Tongue (tissue), 3 donors: ENCODE measurements at places on chromosomes 3 and 15.

GRCh38 chr3:87691109-87691508 is 367.7 kb downstream of the CGGBP1 start:
- DNase-seq = no peak

DNA sequence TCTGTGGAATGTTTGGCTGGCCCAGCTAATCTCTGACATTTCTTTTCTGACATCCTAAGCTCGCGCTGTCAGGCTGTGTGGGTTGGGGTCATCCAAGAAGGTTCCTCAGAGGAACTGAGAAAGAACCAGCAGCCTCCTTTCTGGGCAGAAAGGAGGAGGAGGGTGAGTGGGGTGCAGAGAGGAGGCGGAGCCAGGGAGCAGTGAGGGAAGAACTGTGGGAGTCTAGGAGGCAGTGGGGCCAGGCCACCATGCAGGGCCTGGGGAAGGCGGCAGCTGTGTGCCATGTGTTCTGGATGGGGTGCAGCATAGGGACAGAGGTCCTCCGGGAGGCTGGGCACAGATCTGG is 5.3 kb downstream of the SEMA7A start:
- DNase-seq = no peak

GRCh38 chr3:80017369-80017768 is 249.6 kb upstream of the ROBO1 start:
- no peak for DNase-seq

DNA sequence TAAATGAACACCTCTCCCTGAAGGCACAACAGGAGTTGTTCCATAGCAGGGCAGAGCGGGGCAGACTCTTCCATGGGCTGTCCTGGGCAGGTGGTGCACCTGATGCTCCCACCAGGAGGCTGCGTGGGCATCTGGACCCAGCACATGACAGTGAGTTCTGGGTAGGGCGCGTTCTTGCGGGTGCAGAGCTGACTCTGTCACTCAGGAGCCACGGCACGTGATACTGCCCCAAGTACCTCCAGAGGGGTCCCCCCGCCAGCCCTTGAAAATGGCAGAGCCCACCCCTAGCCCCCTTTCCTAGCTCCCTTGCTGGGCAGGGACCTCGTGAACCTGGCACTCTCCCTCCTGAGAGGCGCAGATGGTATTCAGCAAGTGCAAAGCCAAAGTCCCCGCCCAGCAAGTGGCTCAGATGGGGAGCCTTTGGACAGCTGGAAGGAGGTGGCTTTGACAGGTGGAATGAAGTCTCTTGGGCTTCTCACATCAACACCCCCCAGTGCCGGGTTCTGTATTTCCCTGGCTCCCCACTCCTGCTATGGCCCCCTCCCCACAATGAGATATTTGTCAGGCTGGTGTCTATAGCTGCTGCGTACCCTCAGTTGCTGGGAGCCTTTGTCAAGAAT is 172.1 kb downstream of the TBC1D2B start:
- DNase-seq = peak; percentile 66

GRCh38 chr15:46710401-46710960 is 1006.8 kb upstream of the SEMA6D start:
- DNase-seq = no peak

DNA sequence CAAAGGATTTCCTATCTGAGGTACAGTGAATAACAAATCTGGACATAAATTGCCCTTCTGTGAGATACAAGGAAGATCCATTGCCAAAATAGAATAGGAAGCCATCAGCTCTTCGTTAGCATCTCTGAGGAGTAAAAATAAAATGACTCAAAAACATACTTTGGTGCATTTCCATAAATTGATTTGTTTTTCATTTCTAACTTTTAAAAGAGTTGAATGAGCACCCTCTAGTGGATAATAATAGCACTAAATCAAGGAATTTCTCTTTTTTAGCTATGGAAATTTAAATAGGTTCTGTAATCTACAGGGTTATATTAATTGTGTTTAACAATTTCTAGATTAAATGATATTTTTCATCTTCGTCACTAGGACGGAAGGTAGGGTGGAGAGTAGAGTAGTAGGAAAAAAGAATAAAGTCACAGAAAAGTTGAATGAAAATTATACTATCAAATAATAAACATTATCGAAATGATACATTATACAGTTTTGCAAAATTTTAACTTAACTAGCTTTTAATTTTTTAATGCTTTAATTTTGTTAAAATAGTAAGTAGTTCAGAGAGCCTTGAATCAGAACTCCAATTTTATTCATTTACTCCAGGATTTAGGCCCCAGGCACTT is 6.4 kb downstream of the NSUN3 start:
- DNase-seq = peak; percentile 45

GRCh38 chr3:183460081-183461055 is 31.9 kb upstream of the MCF2L2 start:
- no peak for DNase-seq

GRCh38 chr3:154334973-154335420 is 10.7 kb upstream of the DHX36 start:
- peak; percentile 56 for DNase-seq

- DNase-seq = no peak
These were observed 179.7 kb downstream of the ADAMTS9 start for GRCh38 chr3:64508140-64508539.

- no peak for DNase-seq
These were observed 106.1 kb downstream of the EOMES start for GRCh38 chr3:27616031-27616430.

DNA sequence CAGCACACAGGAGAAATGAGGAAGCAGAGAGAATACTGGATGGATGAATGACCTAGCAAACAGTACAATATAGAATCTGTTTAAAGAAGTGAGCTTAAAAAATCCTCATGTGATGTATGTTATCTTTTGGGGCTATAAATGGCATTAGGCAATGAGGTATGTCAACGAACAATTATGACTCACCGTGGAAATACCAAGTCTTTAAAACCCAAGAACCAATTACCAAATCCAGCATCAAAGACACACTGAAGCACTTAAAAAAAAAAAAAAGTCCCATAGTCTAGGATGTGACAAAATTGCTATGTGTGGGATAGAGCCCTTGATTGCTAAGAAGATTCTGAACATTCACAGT is 36.3 kb upstream of the HERC1 start:
- no peak for DNase-seq

DNA sequence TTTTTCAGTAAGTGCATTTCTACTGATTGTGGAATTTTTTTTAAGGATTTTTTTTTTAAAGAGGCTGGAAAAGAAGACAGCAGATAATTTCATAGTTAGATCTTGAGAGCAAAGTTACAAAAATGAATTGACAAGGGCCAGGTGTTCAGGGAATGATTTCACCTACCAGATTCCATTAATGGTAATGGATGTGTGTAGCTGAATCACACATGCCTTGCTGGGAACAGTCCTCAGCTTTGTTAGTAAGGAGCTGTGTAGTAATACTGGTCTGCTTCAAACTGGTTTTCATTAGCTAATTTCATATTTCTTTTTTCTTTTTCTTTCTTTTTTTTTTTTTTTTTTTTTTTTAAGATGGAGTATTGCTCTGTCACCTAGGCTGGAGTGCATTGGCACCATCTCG is 16.0 kb downstream of the NR1D2 start:
- DNase-seq = no peak

DNA sequence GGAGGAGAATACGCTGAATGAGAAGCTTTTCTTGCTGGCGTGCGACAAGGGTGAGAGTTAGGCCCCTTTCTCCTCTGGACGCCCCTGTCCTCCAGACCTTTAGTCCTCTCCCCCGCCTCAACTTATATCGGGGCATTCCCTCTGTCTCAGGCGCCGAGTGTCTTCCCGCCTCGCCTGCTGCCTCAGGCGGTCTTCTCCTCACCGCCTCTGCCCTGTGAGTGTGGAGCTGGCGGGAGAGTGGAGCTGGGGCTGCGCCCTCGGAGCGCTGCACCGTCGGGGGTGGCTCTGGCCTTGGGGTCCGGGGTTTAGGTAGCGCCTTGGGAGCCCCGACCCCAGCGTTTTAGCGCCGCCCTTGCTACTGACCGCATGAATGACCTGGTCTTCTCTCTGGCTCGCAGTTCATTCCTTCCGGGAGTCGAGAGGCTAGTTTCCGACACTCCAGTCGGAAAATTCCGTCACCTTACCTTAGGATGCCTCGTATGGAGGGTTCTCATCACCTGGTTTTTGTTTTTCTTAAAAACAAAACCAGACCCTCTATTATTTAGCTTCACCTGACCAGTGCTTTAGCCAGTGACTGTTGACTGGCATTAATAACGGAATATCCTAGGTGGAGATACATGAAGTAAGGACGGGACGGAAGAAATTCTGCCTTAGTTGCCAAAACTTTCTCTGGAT is 985 bp downstream of the TRPC1 start:
- peak; percentile 64 for DNase-seq

DNA sequence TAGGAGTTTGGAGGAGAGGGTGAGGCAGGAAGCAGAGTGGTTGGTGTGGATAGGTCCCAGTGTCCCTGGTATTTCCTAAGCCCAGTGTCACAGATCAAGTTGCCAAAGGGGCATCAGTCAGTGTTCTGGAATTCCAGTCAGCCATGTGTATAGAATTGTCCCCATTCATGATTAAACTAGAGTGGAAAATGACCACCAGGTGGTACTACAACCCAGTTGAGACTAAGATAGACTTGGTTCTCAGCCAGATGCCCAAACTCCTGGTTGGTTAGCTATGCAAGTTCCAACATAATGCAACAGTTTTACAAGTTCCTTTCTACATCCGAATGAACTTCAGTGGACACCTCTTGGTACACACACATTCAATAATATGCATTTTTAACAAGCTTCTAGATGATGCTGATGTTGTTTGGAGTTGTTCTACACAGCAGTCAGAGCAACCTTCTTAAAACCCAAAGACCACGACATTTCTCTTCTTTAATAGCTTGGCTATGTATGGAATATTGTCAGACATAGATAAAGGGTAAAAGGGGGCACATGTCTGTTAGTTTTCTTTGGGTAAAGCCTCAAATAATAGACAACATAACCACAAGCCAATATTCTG is 8.4 kb upstream of the ATR start:
- DNase-seq = peak; percentile 82

DNA sequence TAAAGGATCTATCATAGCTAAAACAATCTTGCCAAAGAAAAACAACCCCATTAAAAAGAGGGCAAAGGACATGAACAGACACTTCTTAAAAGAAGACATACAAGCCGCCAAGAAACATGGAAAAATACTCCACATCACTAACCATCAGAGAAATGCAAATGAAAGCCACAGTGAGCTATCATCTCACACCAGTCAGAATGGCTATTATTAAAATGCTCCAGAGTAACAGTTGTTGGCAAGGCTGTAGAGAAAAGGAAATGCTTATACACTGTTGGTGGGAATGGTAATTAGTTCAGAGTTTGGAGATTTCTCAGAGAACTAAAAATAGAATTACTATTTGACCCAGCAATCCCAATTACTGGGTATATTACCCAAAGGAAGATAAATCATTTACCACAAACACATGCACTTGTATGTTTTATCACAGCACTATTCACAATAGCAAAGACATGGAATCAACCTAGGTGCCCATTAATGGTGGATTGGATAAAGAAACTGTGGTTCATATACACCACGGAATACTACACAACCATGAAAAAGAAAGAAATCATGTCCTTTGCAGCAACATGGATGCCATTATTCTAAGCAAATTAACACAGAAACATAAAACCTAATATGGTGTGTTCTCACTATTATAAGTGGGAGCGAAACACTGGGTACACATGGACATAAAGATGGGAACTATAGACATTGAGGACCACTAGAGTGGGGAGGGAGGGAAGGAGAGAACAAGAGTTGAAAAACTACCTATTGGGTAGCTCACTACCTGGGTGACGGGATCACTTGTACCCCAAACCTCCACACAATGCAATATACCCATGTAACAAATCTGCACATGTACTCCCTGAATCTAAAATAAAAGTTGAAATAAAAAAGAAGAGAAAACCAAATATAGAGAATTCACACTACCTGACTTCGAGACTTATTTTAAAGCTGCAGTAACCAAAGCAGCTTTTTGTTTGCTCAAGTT is 32.6 kb downstream of the ITGA11 start:
- no peak for DNase-seq

DNA sequence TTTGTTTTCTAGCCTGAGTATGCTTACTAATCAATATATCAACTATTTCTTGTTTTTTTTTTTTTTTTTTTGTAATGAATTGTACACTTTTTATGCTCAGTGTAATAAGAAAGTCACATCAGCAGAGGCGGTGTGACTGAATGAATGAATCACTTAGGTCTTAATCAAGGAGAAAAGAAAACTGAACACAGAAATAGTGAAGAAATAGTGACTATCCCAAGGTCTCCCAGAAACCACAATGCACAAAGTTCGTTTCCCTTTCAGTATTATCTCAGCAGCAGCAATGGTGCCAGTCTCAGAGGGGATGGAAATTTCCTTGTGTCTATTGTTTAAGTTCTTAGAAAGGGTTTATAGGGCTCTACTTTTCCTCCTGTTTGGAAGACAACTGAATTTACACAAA is 80.7 kb downstream of the NR1I2 start:
- no peak for DNase-seq

DNA sequence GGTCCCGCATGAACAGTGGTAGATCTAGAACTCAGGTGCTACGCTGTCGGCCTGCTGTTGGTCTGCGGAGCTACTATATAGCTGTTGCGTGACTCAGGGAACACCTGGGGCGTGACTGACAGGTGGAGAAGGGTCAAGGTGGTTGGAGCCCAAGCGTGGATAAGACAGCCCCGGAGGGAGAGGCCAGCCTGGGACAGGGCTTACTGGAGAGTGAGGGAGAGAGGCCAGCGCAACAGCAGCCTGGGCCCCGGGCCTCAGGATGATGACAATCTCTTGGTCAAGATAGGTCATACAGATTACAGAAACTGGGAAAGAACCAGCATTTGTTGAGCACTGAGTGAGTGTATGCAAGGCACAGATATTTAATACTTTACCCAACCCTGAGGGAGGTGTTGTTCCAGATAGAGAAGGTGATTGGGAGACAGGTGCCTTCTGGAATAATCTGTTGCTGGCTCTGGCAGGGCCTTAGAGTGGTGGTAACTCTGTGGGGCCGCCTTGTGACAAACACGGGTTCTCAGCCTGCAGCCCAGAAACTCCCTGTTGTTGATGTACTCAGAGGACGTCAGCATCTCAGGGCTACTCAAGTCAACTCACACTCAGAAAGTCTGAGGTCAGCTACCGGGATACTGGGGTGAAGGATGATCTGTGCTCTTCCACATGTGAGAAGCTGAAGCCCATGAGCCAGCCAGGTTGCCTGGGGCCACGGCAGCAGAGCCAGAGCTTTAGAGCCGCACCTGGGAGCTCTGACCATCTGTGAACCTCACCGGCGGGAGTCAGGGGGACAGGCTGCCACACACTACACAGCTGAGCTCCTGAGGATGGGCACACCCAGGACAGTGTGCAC is 265.4 kb upstream of the HES1 start:
- no peak for DNase-seq

DNA sequence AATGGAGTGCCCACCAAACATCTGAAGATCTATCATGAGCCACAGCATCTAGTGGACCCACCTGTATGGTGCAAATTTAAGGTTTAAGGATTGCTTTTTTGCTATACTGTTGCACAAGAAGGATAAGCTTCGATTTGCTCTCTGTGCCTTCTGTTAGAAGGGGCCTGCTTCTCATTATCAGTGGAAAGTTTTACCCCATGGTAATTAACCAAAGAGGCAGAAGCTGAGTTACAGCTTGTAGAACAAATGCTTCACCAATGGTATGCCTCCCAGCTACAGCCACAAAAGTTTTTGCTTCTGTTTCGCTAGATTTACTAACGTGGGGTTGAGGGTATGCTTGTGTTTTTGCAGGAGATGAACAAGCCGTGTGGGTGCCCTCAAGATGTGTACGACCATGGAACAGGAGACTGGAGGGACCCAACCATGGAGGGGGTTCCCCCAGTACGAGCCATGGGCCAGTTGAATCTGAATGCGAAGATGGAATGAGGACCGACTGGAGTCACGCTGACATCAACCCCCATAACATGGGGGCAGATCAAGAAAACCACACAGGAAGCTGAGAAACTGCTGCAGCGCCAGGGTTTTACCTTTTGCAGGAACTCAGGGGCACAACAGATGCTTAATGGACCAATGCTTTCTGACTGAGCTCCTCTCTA is 43.5 kb downstream of the ACAD9 start:
- no peak for DNase-seq
